ENCODE measurements at places on chromosomes 11 and 22.

- no peak for DNase-seq
Observed at GRCh38 chr11:1896923-1897322, 5.2 kb upstream of the PRR33 start.

DNA sequence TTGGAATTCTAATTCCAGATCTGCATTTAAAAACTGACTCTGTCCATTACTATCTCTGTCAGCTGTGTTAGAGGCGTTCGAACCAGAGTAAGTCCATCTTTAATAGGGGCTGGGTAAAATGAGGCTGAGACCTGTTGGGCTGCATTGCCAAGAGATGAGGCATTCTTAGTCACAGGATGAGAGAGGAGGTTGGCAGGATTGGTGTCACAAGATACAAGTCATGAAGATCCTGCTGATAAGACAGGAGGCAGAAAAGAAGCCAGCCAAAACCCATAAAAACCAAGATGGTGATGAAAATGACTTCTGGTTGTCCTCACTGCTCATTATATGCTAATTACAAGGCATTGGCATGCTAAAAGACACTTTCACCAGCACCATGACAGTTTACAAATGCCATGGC is 356.3 kb upstream of the ISX start:
- no peak for DNase-seq

GRCh38 chr11:121767433-121767832 is 314.7 kb upstream of the SORL1-AS1 start:
- no peak for DNase-seq

DNA sequence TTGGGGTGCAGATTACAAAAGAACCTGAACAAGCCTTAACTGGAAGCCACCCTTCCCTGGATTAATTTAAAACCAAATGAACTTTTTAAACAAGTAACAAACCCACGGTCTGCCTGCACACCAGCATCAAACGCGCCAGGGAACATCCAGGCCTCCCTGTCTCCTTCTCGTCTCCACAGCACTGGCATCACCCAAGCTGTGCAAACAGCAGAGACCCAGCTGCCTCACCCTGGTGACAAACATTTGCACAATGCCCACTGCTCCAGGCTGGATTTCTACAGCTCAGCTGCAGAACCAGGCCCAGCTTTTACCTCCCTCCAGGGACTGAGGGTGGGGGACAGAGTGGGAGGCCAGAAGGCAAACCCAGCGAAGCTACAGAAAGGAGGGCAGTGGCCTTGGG is 7.0 kb downstream of the RPL3 start:
- no peak for DNase-seq

DNA sequence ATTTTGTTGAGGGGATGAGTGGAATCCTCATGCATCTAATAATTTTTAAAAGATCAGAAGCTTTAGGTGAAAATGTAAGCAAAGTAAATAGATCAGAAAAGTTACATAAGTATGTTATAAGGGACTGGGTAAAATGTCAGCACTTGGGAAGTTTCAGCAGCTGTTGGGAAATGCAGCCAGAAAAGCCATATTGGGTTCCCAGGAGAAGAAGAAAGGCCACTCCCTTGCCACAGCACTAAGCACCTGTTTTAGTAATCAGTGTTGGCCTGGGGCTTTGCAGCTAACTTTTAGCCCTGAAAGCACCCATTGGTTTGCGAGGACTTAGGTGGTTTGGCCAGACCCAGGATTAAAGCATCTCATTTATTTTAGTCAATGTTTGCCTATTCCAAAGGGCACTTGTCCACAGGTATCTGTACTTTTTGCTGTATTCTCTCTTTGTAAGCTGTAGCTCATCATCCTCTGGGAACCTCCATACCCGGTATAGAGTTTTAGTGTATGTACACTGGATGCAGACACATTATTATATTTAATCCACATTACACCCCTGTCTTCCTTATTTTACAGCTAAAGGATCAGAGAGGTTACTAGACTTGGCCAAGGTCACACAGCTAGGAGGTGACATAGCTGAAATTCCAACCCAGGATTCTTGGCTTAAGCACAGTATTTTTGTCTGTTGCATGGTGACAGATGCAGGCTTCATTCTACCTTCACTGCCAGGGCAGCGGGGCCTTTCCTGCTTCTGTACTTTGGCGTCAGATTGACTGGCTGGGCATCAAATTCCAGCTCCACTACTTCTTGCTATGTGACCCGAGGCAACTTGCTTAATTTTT is 127.7 kb upstream of the SESN3 start:
- no peak for DNase-seq
